ENCODE measurements at places on chromosomes 5 and 9.

- no peak for DNase-seq
Measured at GRCh38 chr9:77847626-77848025, 184.0 kb downstream of the GNAQ start.

GRCh38 chr5:174186096-174186695, 140.7 kb downstream of the NSG2 start:
- DNase-seq, result no peak

- no peak for DNase-seq
Measured at GRCh38 chr9:99326112-99326916, 104.2 kb downstream of the SEC61B start.

- DNase-seq, result no peak
Measured at GRCh38 chr9:78213712-78214111, 22.2 kb upstream of the CEP78 start.

- no peak for DNase-seq
Measured at GRCh38 chr9:114055061-114055460, 23.0 kb downstream of the AMBP start.

DNA sequence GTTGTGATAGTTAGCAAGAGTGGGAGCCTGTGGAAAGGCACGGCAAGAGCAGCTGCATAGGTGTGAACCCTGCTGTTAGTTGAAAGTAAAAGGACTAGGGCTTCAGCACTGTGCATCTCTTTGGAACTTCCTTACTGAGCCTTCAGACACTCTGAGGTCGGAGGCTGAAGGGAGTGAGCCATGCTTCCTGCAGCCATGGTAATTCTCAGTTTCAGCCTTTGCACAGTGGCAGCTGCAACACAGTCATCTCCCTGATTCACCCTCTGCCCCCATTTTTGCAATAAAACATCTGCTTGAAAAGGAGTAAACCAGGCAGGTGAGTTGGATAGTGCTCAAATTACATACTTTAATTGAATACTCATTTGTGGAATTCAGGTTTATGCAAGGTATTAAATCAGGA, 6.5 kb upstream of the TLE4 start:
- no peak for DNase-seq

GRCh38 chr5:175542966-175543235, 64.5 kb downstream of the SFXN1 start:
- DNase-seq, result no peak

GRCh38 chr5:16152601-16153568, 26.7 kb downstream of the MARCHF11 start:
- no peak for DNase-seq

GRCh38 chr5:123142206-123142915, 53.3 kb downstream of the PRDM6 start:
- DNase-seq, result no peak

- no peak for DNase-seq
Measured at GRCh38 chr9:136825295-136826187, 16.7 kb upstream of the AJM1 start.

DNA sequence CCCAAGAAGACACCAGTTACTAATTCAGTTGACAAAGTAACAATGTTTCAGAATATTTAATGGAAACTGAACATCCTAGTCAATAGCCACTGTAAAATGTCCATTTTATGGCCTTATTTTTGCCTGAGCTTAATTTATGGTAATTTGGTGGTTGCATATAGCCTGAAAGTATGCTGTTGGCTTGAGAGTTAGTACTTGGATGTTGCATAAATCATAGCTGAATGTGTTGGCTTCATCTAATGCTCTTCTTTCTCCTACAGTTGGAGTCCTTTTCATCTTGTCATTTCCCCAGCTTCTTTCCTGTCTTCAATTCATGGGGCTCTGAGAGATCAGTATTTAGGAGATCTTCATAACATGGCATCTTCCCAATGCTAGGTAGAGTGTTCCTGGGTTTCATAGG, 164.6 kb downstream of the MAT2B start:
- no peak for DNase-seq

- DNase-seq, result no peak
Measured at GRCh38 chr5:89105836-89106235, 222.9 kb upstream of the MEF2C start.

- DNase-seq, result no peak
Measured at GRCh38 chr5:19274578-19274977, 713.4 kb downstream of the CDH18 start.

GRCh38 chr5:115349001-115349817, 52.8 kb upstream of the CCDC112 start:
- DNase-seq, result no peak

DNA sequence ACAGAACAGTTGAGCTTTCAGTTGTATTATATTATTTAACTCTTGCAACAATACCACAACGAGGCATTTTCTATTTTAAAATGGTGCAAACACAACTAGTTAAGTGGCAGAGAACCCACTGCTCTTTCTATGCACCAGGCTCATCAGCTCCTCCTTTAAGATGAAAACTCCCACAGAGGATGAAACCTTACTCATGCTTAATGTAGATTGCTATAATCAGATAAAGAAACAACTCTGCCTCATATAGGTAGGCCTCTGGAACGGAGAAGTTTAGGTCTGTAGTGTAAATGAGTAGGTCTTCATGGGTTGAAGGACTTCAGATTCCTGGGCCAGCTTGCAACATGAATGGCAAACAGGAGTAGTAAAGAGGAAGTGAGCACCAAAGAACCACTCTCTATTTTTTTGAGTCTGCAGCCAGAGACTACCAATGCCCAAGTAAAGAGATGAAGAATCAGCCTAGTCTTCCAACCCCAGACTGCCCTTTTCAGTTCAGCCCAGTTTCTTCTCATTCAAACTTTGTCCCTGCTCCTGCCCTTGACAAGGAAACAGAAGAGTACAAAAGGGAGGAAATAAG, 33.9 kb downstream of the HACD4 start:
- DNase-seq, result no peak
